ENCODE measurements at places on chromosomes 11 and 22. TPM values are rescaled to one million over a fixed set of nuclear protein-coding genes. Genes with fewer than 3 reads are reported as not detected.

GRCh38 chr11:33952805-33953204 lies 60.9 kb upstream of the LMO2 start:
- DNase-seq, result no peak
- H3K27me3 ChIP-seq, result no peaks in the 10 kb centered on the region
- H3K36me3 ChIP-seq, result no peaks in the 10 kb centered on the region
- H3K4me3 ChIP-seq, result no peak overlapping the region

DNA sequence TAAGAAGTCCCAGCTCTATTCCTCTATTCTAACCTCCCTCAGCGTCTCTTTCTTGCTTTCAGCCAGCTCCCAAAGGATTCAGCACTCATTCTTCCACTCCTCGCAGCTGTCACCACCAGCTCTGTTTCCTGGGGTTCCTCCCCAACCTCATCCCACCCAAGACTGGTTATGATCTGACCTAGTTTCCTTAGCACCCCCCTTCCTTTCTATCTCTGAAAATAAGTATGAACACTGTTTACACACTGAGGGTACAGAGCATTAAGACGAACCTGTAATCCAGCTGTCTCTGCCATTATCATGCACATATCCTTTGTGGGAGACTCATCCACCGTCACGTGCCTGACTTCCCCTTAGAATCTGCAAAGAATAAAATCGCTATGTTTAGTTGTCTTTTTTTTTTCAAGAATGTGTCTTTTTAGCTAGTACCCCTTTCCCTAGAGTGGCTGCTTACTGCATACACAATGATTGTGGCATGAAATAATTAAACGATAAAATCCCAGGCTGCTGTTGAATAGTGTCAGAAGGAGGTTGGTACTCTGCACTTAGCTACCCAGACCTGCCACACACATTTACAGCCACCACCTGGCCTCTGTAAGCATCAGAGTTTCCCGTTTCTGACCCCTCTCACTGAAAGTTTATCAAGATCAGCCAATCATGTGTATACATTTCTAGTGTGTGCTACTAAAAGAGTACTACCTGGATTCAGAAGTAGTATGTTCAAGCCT lies 26.9 kb upstream of the CSTF3 start:
- no peak for DNase-seq
- H3K4me3 ChIP-seq, result no peak overlapping the region
- no peak overlapping the region for H3K27ac ChIP-seq
- H3K4me1 ChIP-seq, result no peaks in the 10 kb centered on the region
- H3K36me3 ChIP-seq, result no peaks in the 10 kb centered on the region

Gene ZNF215
- total RNA-seq, result 12.3 TPM

Gene HDHD5
- 61.2 TPM for total RNA-seq

Data from Karpas-422 (cell line).